ENCODE measurements at places on chromosomes 6 and 20.

DNA sequence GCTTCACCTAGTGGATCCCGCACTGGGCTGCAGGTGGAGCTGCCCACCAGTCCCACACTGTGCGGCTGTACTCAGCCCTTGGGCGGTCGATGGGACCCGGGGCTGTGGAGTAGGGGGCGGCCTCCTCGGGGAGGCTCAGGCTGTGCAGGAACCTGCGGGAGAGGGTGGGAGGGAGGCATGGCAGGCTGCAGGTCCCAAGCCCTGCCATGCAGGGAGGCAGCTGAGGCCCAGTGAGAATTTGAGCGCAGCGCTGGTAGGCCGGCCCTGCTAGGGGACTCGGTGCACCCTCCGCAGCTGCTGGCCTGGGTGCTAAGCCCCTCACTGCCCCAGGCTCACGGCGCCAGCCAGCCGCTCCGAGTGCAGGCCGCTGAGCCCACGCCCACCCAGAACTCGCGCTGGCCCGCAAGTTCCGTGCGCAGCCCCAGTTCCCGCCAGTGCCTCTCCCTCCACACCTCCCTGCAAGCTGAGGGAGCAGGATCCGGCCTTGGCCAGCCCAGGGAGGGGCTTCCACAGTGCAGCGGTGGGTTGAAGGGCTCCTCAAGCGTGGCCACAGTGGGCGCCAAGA, 1407.6 kb downstream of the EPHA7 start:
- DNase-seq, result no peak

GRCh38 chr6:152404086-152404857, 232.9 kb downstream of the SYNE1 start:
- DNase-seq, result no peak

DNA sequence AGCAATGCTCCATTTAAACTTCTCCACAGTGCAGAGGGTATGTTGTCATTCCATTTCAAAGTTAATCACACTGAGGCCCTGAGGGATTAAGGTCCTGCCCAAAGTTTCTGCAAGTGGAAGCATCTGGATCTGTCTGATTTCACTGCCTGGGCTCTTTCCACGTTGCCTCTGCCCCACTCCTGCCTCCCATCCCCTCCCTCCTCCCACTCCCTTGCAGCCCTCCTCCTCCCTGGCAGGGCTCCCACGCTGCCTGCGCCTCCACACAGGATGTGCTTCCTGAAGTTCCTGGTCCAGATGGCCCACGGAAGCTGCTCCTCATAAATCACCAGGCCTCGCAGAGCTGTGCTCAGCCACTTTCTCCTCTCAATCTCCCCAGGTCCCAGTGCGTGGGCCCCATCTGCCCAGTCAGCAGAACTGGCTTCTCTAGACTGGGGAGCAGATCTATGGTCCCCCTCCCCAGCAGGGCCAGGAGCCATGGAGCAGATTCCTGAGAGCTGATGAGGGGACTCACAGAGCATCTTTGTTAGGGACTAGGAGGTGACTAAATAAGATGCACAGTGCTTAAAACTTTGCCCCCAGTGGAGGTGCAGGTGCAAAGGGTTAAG, 65.4 kb upstream of the MAFB start:
- DNase-seq, result peak; percentile 11

DNA sequence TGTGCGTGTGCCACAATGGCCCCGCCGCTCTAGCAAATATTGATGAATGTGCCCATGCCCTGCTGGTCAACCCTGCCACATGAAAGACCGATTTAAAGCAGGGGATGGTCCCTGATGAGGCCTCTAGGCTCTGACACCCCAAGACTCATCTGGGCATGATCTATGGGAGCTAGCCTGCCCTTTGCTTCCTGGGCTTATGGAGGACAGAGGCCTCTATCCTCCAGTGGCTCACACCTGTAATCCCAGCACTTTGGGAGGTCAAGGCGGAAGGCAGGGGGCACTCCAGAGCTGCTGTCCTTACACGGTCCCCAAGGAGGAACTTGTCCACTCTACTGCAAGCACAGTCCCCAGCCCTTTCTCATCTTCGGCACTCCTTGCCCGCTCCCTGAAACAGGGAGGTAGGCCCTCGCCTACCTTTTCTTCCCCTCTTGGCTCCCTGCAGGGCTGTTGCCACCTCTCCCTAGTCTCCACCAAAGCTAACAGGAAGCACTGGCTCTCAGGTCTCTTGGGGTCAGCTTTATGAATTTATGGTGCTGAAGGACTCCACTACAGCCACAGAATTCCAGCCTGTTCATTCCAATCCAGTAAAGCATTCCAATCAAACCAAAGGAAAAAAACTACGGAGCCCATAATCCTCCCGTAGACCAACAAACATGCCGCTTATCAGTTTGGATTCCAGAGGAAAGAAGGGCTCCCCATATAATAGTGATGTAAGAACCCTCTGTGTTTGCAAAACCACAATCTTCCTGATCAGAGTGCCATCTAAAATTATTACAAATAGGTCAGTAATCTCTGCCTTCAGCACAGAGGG, 48.7 kb upstream of the FOXQ1 start:
- DNase-seq, result peak; percentile 82

DNA sequence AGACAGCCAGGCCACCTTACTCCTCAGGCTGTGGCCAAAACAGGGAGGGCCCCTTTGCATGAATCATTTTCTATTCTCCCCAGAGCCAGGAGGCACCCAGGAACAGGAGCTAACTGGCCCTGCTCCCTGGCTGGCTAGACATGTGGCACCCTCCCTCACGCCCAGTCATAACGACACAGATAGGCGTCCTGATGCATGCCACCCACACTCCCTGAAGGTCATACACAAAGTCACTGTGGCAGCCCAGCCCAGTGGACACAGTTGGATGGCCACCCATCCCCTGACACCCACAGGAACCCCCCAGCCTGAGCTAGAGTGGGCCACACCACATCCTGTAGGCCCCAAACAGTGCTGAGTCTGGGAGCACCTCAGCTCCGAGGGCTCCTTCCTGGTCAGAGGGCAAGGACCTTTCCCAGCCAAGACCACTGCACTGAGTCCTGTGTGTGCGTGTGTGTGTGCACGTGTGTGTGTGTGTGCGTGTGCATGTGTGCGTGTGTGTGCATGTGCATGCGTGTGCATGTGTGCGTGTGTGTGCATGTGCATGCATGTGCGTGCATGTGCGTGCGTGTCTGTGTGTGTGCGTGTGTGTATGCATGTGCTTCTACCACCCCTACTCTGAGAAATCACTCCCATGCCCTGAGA, 21.6 kb downstream of the TFEB start:
- DNase-seq, result no peak

DNA sequence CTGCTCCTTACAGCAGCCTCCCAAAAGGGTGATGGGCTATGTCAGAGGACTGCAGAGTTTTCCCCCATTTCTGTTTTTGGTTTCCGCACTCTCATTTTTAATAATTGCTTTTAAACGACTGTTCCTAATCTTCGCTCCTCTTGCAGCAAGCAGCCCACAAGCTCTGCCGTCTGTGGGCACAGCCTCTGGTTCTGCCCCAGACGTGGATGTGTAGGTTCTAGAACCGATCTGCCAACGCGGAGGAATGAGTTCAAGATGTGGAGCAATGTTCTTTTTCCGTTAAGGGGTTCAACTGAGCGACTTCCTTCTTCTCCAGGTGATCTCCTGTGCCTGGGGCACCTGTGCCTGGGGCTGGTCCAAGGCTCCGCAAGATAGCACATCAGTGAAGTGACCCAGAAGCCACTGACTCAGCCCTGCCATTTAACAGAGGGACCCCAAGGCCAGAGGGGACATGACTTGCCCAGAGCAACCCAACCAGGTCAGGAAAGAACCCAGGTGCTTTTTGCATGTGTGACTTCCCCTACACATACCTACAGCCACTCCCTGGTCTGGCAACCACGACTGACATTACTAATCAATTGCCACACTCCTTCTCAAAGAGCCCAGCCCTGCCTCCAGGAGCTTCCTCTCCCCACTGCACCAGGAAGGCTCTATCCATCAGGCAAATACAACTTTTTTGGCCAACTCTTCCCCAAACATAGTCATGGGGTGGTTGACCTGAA, 22.7 kb downstream of the PMEPA1 start:
- no peak for DNase-seq

DNA sequence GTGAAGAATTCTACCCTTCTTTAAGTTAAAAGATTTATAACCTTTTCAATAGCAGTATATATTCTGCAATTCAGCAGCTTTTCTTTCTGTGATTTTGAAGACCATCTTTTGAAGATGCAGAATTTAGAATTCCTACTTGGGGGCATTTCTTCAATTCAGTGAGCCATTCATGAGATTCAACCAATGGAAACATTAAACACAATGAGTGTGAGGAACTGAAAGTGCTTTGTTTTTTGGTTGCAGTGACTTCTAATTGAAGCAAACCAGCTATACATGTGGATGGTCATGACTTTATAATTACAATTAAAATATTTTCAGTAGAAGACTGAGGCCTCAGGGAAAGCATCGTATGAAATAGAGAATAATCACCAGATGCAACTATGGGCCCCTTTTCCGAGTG, 108.3 kb downstream of the CARMIL1 start:
- DNase-seq, result no peak

DNA sequence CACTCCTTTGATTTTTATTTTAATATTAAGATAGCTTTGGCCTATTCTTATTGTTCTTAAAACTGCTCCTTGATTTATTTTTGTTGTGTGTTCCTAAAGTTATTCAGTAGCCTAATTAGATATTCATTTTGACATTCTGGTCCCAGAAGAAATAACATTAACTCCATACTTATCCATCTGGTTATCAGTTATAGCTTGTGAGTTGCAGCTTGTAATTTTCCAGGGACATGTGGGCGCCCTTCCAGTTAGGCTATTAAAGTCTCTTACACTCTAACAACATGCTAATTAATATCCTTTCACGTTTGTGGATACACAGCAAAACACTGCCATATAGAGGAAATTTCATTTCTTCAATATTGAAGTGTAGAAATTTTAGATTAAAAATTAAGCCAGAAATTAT, 987.5 kb downstream of the HACE1 start:
- DNase-seq, result no peak

DNA sequence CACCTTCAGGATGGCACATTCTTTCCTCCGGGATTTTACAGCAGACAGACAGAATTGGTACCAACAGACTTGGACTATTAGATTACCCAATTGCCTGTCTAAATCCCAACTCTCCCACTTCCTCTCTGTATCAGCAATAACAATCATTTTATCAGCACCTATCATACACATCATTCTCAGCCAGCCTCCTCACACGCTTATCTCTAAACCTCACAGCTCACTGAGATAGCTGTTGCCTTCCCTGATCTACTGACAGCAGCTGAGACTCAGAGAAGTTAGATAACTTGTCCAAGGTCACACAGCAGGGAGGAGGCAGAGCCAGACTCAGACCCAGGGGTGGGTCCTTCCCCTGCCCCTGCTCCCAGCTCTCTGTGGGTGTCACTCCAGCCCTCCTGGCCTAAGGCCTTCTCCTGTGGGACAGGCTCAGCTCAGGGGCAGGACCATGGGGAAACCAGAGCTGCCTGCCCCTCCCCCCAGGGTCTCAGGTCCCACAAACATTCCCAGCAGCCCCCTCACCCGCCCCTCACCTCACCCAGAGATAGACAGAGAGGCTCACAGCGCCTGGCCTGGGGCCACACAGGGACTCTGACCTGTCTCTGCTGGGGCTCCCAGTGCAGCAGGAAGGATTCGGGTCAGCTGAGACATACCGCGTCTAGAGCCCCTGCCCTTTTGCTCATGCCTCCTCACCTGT, 92.8 kb downstream of the GRM4 start:
- no peak for DNase-seq

- no peak for DNase-seq
Measured at GRCh38 chr6:31659649-31660380, 763 bp downstream of the C6orf47 start.

- DNase-seq, result no peak
Measured at GRCh38 chr20:20580139-20580538, 132.3 kb downstream of the RALGAPA2 start.

GRCh38 chr6:30991891-30992290, 8.4 kb downstream of the MUC21 start:
- DNase-seq, result no peak

DNA sequence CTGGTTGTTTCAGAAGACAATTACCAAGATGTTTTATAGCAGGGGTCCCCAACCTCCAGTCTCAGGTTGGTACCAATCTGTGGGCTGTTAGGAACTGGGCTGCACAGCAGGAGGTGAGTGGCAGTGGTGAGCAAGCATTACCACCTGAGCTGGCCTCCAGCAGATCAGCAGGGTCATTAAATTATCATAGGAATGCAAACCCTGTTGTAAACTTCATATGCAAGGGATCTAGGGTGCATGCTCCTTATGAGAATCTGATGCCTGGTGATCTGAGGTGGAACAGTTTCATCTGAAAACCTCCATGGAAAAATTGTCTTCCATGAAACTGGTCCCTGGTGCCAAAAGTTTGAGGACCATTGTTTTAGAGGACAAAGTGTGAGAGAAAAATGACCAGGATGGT, 240.6 kb downstream of the GRM1 start:
- no peak for DNase-seq

- DNase-seq, result no peak
Measured at GRCh38 chr20:60068509-60068908, 110.3 kb downstream of the CDH26 start.

GRCh38 chr6:44627091-44627882, 239.8 kb downstream of the CDC5L start:
- DNase-seq, result no peak

GRCh38 chr6:84685983-84686584, 78.3 kb downstream of the TBX18 start:
- DNase-seq, result no peak

DNA sequence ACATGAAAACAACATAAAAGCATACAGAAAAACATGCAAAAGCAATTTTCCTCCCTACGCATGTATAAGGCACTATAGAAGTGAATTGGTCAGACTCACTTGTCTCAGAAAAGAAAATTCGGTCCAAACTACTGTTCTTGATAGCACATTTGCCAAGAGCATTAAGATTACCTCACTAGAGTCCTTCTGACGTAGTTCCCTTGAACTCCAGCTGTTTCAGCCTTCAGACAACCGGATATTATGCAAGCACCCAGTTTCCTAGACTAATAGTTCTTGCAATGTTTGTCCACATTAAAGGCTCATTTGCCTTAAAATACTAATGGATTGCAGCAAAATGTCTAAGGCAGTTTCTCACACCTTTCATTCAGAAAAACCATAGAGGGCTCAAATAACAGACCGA, 2.5 kb upstream of the CASS4 start:
- no peak for DNase-seq

DNA sequence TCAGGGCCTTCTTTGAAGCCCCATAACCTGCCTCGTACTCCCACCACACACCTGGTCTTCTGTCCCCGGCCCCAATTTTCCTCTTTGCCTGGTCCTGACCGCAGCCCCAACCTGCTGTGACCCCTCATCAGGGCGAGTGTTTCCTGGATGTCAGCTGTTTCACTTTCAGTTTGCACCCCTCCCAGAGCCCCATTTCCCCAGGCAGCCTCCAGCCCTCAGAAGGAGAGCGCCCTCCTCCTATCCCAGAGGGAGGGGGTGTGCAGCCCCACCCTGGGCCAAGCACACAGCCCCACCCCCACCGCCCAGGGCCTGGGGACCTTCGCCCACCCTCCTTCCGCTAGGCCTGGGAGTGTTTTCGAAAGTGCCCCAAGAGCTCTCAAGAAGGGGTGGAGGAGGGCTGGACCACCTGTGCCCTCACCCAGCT, 1.5 kb downstream of the BAK1 start:
- no peak for DNase-seq
